ENCODE measurements at places on chromosomes 3 and 15. TPM values are rescaled to one million over a fixed set of nuclear protein-coding genes. Genes with fewer than 3 reads are reported as not detected.

DNA sequence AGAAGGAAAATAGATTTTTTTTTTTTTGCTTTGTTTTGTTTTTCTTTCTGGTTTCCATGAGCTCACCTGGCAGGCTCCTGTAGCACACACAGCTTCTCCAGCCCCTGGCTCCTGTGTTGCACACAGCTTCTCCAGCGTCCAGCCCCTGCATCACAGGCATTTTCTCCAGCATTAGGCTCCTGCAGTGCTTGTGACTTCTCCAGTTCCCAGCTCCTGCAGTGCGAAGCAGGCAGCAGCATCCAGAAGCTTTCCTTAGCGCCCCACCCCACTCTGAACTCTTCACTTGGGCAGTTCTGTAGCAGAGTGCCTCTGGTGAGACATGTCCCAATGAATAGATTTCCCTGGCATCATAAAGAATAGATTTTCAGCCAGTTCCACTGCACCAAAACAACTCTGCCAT is 5.5 kb upstream of the CCDC39 start:
- no peak for DNase-seq

DNA sequence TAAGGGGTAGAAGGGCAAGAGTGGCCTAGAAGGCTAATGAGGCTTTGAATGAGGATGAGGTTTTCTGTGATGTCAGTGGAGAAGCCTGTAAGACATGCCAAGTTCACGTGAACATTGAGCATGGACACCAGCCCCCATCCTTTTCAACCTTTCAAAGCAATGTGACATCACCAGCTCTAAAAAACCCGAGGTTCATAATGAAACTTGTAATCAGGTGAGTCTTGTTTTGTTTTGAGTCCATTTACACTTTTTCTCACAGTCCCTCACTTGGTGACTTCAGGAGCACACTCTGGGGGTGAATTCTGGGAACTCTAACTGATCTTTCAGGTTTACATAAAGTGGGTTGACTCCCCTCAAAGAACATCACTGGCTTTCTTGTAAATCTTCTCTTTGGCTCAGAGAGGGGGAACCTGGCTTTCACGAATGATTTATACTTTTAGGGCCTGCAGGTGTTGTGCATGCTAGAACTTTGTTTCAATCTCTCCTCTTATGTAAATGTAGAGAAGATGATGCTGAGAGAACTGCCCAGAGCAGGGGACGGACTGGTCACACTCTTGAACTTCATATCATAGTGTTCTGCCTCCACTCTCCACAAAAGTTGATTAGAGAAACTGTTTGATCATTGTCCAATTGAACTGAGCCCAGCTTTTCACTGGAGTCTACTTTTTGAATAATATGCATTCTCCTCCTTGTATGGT is 224.7 kb upstream of the SATB1 start:
- no peak for DNase-seq

DNA sequence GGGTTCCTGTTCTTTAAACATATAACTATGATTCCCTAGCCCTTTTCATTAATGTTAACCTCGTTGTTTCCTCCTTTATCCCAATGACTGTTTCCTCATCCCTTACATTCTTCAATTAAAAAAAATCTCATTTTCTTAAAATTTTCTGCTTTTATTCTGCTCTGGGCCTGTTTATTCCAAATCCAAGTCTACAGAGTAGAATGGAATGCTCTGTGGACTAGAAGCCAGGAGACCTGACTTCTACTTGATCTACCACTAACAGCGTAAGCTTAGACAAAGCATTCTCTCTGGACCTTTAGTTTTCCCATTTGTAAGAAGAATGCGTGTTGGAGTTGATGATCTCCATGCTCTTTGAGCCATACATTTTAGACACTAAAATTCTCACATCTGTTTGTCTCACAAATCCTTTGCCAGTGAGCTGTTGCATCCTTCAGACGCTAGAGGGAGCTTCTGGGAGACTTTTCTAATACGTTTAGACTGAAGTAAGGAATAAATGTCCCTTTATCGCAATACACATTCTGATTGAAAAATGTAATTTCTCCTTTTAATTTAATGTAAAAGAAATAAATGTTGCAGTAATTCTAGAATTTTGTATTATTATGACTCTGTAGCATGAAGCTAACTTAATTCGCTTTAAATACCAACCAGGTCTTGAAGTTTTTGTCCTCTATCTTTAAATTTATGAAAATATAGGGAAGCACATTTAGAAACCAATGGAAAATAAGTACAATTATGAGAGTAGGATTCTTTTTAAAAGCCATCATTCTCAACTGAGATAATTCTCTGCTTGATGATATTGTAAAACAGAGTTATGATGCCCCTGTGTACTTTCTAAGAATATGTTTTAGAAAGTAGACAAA is 21.7 kb upstream of the GMNC start:
- peak; percentile 21 for DNase-seq

DNA sequence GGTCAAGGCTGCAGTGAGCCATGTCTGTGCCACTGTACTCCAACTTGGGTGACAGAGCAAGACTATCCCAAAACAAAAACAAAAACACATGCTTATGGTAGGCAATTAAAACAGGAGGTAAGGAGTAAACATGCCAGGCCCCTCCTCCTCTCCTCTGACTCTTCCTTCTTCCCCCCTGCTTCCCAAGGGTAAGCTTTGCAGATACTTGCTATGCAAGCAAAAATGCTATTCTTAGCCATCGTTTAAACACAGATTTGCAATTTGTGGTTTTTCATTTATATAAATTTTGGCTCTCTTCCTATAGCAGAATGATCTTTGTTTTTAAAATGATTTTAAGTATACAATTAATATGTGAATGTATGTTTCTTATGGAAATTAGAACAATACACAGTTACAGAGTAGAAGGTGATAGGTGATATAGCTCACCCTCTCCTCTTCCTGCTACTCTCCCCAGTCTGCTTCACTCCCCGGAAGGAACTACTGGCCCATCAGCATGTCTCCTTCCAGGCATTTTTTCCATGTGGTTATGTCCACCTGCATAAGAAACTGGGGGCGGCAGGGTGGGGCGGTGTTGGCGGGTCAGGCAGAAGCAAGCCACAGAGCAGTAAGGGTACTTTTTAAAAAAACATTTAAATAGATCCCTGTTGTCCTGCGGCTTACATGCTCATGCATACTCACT is 42.1 kb downstream of the IGF1R start:
- DNase-seq: no peak

DNA sequence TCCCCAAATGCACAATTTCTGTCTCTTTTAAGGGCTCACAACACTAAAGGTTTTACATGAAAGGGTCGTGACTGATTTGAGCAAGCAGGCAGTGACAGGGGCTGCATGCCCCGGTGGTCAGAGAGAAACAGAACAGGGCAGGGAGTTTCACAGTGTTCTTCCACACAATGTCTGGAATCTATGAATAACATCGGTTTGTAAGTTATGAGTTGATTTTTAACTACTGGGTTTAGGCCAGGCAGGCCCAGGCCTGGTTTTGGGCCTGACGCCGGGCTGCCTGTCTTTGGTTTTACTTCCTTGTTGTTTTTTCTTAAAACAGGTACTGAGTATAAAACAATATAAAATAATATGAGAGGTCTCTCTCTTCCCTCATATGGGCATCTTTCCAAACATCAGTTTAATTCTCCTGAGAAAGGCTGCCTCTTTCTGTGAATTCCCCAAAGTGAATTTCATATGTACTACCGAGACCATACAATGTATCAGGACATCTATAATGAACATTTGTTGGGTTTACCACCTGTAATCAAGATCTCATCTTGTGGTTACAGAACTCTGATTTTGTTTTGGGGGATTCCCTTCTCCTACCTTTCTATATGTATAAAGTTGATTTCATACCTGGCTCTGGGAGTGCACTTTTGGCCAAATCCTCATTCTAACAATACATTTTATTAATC is 74.4 kb downstream of the CD200 start:
- peak; percentile 48 for DNase-seq

DNA sequence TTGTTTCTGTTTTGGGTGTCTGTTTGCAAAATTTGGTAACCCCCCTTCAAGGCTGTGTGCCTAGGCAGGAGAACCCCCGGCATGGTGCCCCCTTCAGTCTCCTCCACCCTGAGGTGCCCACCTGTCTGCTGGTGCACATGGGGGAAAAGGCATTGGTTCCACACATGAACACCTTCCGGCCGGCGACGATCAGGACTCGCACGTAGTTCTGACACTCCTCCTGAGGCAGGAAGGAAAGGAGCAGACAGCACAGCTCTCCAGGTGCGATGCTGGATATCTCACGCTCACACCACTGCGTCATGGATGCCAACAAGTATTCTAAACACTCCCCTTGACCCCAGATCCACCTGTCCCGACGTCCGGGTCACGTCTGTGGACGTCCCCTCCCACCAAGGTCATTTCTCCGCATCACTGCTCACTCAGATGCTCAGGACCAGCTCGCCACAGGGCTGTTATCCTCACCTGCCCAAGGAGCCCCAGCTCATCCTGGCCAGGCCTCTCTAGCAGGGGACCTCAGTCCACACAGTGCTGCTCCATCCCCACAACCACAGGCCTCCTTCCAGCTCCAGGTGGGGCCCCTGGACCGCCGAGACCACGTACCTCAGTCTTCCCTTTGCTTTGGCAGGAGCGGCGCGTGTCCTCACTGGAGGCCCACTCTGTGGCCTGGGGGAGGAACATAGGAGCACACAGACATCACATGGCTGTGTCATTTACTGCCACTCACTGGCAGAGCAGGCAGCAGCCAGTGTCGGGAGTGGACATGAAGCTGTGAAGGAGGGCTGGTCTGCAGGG is 99.0 kb downstream of the SEMA5B start:
- no peak for DNase-seq

- DNase-seq: no peak
Measured at GRCh38 chr15:49168016-49168415, 2.0 kb upstream of the GALK2 start.

DNA sequence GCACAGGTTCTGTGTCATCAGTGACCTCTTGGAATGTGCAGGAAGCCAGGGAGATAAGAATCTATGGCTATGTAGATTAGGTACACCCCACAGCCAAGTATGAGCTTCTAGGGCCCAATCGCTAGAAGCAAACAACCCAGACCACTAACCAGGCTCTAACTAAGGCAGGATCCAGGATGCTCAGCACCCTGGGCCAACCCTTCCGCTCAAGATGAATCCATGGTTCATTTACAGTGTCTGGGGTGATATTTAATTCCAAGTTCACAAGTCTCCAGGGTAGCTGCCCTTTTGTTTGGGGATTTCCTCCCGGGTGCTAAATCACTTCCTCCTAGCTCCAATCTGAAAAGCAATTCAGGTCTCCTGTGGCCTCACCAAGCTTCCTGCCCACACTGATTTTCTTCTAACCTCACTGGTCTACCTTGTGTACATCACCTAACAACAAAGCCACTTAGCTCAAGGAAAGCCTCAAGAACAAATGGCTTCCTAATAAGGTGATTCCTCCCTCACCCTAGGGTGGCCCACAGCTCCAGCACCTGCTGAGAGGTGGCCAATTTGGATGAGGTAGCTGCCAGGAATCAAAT is 2.4 kb downstream of the EHD4 start:
- DNase-seq: peak; percentile 19

DNA sequence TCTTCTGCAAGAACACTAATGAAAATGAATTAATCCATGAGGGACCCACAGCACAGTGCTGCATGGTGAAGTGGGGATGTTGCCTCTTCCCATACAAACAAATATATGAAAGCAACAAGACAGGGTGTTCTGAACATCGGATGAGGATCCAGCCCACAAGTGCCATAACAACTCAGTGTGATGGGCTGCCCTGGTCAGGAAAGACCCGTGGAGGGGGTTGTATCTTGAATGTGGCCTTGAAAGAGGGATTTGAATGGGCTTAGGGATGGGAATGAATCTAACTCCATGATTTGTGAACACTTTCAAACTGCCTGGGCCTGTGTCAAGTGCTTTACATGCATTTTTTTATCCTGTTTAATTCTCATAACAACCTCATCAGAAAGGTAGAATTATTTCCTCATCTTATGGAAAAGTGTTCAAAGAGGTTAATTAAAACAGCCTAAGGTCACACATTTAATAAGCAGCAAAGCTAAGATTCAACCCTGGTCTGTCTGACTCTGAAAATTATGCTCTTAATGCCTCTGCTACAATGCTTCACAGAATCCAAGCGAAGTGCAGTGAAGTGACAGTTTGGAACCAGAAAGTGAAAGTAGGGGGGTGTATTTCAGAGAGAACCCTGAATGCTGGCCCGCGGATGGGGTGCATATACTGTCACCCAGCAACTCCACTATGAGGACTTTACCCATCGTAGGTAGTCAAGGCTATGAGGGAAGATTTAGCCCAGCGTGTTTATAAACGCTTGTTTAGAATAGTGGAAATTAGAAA is 65.6 kb upstream of the HEG1 start:
- no peak for DNase-seq

DNA sequence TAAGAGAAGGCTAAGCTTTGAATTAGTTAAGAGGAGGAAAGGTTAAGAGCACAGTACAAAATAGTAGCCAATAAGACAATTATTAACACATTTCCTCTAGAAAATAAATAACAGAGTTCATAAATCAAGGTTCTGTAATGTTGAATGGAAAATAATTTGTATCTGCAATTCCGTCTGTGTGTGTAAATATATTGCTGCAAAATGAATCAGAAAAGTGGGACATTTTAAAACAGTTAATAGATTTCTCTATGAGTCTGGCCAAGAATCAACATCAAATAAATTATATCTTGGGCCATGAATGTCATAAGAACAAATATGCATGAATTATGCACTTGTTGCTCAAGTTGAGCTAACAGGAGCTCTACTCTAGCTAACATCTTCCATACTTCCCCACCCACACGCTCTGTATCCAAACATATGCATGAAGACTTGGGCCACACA is 14.2 kb upstream of the SUCNR1 start:
- no peak for DNase-seq

GRCh38 chr15:44670087-44670950 is 6.9 kb upstream of the SPG11 start:
- no peak for DNase-seq

DNA sequence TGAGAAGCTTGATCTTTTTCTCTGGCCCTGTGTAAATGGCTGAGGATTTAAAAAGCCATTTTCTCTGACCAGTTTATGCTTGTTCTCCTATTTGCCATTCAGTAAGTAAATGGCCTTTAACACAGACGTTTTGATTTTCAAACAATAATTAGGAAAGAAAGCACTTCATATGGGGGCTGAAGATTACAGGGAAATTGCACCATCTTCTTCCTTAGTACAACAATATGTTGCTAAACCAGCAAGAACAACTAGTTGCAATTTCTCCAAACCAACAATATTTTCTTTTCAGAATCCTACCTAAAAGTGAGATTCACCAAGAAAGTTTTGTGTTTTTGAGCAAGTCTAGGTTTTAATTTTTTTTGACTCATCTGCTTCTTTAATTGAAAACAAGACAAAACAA is 80.5 kb upstream of the CCNL1 start:
- no peak for DNase-seq

POU1F1 gene
- not detected for total RNA-seq

ASB14 gene
- not detected for total RNA-seq

CPNE4 gene
- 0.16 TPM for total RNA-seq

GOLGA8O gene
- 1.5 TPM for total RNA-seq

IL12A gene
- total RNA-seq: not detected

MAP6D1 gene
- 1.4 TPM for total RNA-seq
